Stimulated activated CD4-positive, alpha-beta T cell treated with anti-CD3 and anti-CD28 coated beads, Interleukin-15, amount 100 ng/mL, for 48 hours (primary cell): ENCODE measurements at places on chromosomes 12 and 14.

GRCh38 chr14:21033133-21033698 lies 1.4 kb downstream of the RNASE13 start:
- no peak for DNase-seq

DNA sequence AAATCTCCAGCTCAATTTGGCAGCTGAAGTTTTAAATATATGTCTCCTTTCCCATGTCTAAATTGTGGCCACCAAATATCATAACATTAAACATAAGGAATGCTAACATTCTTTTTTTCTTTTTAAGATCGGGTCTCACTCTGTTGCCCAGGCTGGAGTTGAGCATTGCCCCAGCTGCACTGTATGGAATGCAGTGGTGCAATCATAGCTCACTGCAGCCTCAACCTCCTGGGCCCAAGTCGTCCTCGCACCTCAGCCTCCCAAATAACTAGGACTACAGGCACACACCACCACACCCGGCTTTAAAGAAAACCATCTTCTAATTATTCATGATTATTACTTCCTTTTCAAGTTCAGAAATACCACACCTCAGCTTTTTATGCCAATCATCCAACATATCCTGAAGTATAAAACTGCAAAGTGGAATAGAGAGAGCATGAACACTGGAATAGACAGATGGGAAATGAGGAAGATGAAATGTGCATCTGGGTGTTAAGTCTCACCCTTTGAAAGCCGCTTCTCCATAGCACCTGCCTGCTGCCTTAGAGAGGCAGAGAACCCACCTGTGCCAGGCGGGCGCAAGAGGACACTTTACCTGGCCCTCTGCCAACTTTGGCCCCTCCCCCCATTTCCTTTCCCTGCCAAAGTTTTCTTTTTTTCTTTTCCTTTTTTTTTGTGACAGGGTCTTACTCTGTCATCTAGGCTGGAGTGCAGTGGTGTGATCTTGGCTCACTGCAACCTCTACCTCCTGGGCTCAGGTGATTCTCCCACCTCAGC lies 2.8 kb upstream of the EML1 start:
- DNase-seq: no peak

GRCh38 chr12:112751844-112752243 lies 39.7 kb upstream of the RPH3A start:
- DNase-seq: no peak

DNA sequence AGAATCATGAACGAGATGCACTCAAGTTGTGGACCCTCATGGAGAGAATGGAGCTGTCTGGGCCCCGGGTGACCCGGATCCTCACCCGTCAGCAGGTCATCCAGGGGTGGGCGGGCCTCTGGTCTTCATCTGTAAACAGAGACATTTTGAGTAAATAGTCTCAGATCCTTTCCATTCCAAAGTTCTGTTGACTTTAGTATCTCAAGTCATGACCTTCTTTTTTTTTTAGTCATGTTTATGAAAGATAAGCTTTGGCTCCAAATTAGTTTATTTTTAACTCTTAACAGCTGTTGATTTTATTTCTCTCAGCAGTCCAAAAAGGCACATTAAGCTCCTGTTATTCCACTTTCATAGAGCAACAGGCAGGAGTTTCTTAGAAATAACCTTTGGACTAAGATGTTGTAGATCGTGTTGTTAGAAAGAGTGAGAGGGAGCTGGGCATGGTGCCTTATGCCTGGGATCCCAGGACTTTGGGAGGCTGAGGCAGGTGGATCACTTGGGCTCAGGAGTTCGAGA lies 48.9 kb upstream of the AMN start:
- no peak for DNase-seq

- DNase-seq: no peak
Observed at GRCh38 chr12:29317556-29318363, 63.2 kb downstream of the ERGIC2 start.

DNA sequence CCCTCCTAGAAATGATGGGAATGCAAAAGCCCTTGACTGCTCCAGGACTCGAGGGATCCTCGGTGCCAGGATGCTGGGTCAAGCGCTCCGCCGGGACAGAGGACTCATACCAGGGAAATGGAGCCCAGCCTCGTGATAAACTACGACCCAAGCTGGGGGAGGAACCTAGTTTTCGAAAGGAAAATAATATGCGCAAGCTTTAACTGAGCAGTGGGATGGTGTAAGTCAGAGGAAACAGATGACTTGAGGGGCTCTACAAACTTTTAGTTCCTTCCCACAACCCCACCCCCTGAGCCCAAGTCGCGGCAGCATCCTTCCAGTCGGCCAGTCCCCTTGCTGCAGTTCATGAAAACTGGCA lies 654 bp upstream of the SUPT16H start:
- DNase-seq: peak; percentile 32

GRCh38 chr12:122726080-122726558 lies 4.5 kb downstream of the HCAR1 start:
- DNase-seq: no peak

GRCh38 chr14:63891148-63891975 lies 38.6 kb downstream of the SYNE2 start:
- no peak for DNase-seq

GRCh38 chr14:105700622-105701288 lies 174.4 kb downstream of the TMEM121 start:
- DNase-seq: no peak

DNA sequence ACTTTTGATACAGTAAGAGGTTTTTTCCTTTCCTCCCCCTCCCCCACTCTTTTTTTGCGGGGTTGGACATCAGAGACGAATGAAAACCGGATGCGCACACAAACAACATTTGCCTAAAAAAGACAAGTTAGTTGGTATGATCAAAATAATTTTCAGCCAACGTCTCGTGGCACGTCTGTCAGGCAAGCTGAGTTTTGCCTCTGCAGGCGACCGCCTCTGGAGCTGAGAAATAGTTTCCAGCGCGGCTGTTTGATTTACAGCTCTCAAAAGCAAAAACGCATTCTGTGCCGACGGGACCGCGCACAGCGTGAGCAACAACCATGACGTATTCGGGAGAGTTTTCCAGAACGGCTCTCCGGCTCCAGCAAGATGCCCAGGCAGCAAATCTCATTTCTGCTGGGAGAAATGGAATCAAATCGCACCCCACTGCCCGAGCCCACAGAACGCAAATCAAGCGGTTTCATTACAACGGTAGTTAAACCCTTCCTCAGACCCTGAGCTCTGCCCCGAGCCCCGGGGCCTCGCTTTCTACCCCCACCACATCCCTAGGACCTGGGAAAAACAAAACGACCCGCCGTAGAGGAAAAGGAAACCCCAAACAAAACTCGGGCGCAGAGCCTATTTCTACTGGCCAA lies 14.2 kb upstream of the CALM1 start:
- peak; percentile 62 for DNase-seq

DNA sequence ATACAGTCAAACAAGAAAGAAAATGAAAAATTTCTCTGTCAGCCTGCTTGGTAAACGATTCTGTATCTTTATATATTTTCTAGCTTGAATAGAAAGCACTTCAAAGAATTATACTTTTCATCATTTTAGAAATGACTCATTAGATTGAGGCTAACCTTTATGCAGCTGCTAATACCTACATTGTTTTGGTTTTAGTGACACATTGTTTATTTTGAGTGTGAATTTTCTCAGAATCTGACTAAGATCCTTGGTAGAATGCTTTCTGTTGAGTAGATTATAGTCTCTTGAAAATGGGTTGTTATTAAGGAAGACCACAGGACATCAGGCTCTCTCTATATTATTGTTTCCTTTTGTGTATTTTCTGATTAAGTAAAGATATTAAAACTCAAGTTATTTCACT lies at the start of gene PMCH:
Gene PMCH (minus strand): TSS at position 45 of the 400 bp plus-strand sequence. CDS start 63 bp downstream, outside the sequence.
- no peak for DNase-seq

DNA sequence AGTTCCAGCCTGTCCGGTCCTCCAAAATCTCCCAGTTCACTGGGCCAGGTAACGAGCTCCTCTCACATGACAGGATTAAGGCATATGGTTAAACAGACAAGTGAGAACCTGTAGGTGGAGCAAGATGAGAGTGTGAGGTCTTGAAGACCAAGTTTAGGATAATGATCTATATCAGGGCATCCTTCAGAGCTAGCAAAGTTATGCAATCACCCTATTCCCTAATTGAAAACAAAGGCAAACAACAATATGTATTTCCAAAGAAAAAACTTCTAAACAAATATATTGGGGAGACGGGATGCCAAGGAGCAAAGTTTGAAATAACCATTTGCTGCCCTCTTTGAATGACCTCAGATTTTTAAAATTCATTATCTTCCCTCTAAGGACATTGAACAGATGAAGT lies 571.2 kb downstream of the BCL11B start:
- DNase-seq: no peak

- DNase-seq: no peak
Observed at GRCh38 chr12:86730233-86730632, 474.0 kb upstream of the MGAT4C start.

- DNase-seq: no peak
Observed at GRCh38 chr12:126108247-126108646, 1043.0 kb downstream of the AACS start.

DNA sequence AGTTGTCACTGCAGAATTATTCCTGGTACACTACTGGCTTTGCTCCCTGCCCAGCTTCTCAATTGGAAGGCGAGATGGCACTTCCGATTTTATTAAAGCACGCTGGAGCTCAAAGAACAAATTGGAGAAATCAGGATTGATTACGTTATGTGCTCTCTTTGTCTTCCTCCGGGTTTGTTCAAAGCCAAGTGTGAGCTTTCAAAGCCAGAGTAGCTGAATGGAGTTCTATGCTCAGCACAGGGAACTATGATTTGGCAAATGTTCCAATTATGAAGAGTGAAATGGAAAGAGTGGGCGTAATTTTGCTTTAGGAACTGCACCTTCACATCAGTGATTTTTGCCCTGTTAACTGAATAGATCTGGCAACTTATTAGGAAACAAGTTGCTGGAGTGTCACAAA lies 72.4 kb downstream of the FLRT2 start:
- no peak for DNase-seq

GRCh38 chr12:21677622-21678277 lies 20.1 kb upstream of the LDHB start:
- no peak for DNase-seq

GRCh38 chr14:51880835-51881580 lies 20.6 kb downstream of the GNG2 start:
- DNase-seq: no peak
